Epithelial cell of proximal tubule (primary cell): ENCODE measurements at places on chromosomes 11 and 22.

DNA sequence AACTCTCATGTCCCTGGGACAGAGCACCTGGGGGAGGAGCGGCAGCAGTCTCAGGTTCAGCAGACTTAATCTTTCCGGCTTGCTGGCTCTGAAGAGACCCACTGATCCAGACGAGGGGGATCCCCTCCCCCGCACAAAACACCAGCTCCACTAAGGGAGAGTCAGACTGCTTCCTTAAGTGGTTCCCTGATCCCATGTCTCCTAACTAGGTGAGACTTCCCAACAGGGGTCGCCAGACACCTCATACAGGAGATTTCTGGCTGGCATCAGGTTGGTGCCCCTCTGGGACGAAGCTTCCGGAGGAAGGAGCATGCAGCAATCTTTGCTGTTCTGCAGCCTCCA lies 157.2 kb upstream of the TMEM45B start:
- DNase-seq, result no peak

- no peak for DNase-seq
These were observed 51.7 kb upstream of the LDLRAD3 start for GRCh38 chr11:35892166-35892565.

DNA sequence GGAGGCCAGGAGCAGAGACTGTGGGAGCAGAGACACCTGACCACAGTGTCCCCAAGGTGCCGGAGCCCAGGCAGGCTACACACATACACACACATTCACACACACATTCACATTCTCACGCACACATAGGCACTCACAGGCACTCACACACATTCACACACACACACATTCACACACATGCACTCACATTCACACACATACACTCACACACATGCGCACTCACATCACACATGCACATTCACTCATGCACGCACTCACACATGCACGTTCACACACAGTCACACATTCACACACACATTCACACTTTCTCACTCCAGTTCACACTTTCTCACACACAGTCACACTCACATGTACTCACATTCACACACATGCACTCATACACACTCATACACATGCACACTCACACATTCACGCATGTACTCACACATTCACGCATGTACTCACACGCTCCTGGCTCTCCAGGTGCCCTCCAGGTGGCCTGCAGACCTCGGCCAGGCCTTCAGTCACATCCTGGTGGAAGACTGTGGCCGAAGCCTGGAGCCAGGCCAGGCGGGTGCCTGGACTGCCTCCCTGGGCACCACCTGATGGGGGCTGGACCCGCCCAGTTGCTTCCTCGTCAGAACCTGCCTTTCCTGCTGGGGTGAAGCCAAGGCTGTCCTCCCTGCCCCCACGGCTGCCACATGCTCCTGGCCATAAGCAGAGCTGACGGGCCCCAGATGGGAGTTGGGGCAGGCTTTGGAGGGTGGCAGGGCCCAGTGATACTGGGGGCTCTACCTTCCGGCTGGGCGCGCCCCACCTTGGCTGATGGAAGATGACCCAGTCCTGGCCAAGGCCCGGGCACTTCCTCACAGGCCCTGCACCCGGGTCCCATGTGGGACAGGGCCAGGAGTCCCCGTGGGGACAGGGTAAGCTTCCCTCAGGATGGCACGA lies 89.5 kb downstream of the WNT7B start:
- no peak for DNase-seq

DNA sequence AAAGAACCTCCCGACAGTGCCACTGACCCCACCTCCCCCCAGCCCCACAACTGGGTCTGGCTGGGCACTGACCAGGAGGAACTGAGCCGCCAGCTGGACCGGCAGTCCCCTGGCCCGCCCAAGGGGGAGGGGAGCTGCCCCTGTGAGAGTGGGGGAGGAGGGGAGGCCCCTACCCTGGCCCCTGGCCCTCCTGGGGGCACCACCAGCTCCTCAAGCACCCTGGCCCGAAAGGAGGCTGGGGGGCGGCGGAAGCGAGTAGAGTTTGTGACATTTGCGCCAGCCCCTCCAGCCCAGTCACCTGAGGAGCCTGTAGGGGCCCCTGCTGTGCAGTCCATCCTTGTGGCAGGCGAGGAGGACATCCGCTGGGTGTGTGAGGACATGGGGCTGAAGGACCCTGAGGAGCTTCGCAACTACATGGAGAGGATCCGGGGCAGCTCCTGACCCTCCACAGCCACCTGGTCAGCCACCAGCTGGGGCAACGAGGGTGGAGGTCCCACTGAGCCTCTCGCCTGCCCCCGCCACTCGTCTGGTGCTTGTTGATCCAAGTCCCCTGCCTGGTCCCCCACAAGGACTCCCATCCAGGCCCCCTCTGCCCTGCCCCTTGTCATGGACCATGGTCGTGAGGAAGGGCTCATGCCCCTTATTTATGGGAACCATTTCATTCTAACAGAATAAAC lies 12.3 kb downstream of the TMEM132A start:
- no peak for DNase-seq

DNA sequence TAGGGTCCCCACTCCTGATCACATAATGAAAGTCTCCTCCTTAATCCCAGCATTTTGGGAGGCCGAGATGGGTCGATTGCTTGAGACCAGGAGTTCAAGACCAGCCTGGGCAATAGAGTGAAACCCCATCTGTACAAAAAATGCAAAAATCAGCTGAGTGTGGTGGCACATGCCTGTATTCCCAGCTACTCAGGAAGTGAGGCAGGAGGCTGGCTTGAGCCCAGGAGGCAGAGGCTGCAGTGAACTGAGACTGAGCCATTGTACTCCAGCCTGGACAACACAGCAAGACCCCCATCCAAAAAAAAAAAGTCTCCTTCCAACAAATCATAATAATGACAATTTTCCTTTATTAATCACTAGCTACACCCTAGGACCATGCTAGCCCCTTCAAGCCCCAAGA lies 15.1 kb downstream of the ZMAT5 start:
- no peak for DNase-seq

DNA sequence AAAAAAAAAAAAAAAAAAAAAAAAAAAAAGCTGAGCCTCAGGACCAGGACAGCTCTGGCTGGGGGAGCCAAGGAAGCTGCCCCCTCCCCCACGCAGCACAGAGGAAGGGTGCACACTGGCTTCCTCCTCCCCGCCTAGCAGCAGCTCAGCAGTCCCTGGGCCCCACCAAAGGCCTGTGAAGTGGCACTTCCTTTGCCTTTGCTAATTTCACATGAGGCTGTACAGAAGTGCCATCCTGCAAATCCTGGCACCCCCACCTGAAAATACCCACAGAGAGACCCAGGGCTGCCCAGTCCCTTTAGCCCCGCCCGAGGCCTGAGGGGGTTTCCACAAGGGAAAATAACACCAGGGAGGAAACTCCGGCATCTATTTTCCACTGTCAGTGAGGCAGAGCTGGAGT lies 3.9 kb downstream of the RHOG start:
- DNase-seq, result no peak

DNA sequence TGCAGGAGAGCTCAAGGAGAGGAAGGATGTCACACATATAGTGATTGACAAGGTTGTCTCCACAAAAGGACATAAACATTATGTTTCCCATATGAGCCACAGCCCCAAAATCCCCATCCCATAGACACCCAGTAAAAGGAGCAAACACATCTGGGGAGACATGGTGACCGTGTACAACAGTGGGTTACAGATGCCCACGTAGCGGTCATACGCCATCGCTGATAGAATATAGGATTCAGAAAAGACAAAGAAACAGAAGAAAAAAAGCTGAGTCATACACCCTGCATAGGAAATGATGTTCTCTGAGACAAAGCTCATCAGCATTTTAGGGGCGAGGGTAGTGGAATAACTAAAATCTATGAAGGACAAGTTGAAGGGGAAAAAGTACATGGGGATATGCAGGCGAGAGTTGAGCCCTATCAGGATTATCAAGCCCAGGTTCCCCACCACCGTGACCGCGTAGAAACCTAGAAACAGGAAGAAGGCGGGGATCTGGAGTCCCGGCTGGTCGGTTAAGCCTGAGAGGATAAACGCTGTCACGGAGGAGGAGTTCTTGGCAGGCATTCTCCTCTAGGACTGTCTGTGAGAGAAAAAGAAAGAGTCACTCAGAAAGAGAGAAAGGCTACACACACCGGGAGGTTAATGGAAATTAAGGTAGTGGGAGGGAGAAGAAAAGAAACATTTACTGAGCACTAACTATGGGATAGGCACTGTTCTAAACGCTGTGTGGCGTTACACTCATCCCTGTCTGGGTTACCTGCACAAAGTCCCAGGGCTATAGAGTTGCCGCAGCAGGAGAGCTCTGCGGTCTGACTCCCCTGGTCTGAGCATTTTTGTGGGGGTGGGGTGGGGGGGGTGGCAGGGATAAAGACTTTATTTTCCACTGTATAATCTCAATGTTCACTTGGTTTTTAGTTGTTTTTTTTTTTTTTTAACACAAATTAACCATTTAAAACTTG lies 36.1 kb upstream of the OR8B8 start:
- peak; percentile 57 for DNase-seq

DNA sequence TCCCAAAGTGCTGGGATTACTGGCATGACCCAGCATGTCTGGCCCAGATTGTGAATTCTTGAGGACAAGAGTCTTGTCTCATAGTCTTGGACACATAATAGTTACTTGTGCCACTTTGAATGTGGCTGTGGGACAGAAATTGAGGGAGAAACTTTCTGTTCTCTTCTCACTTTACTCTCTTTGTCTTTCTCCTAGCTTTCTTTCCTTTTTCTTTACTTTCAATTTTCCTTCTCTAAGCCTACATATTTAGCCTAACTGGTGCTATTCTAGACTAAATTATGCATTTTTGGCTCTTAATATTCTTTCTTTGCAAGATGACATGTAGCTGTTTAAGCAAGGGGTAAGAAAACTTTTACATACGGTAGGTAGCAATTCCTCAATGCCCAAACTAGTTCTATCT lies 33.2 kb downstream of the HORMAD2 start:
- no peak for DNase-seq

GRCh38 chr11:99098258-99098657 lies 77.5 kb downstream of the CNTN5 start:
- no peak for DNase-seq

DNA sequence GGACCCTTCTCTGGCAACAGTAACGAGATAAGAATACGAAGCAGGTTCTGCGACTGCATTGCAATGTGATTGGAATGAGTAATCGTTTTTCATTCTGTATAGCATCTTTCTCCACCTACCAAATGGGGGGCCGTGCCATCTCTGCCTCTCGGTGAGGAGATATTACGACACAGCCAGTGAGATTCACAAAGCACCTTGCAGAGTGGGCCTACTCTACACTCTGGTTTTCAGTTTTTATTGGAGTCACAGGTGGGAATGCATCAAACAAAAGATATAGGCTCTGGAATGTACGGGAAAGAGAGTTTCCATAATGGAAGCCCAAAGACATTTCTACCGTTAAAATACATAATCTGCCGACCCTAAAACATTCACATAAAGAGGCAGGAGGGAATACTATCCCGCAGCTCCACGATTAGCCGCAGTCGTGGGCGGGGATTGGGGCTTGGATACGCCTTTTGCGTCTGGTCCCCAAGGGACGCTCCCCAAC lies 423 bp upstream of the RTN3 start:
- no peak for DNase-seq

DNA sequence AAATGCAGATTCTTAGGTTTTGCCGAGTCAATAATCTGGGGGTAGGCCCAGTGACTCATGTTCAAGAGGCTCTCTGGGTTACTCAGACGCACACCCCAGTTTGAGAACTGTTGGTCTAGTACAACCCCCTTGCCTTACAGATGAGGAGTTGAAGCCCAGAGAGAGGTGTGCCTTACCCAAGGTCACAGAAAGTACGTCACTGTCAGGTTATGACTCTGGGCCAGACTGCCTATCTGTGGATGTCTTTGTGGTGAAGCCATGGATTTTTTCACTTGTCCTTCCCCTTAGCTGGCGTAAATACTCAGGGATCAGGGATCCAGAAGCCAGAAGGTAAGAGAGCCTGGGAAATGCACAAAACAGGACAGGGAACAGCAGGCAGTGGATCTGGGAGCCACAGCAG lies 25.2 kb upstream of the NECTIN1 start:
- DNase-seq, result no peak

GRCh38 chr11:65382804-65383368 lies 440 bp upstream of the SLC25A45 start:
- DNase-seq, result no peak

- no peak for DNase-seq
These were observed 1468.6 kb downstream of the BRD1 start for GRCh38 chr22:48358886-48359612.

- DNase-seq, result no peak
These were observed 3.6 kb downstream of the PLA2G6 start for GRCh38 chr22:38177926-38178604.

DNA sequence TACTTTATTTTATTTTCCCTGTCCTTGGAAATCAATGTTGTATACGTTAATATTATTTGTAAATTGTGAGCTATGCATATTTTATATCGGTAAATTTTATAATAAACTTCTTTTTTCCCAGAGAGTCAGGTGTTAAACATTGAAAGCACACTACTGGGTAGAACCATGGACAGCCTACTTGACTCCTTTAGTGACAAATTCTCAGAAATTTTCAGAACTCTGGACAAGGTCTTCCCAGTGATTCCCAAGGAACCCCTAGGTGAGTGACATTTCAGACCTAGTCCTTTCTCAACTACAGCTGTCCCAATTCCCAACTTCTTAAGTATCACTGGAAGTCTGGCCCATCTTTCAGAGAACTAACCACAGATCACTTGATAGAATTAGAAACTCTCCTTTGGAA lies 107.2 kb downstream of the RCN1 start:
- no peak for DNase-seq

DNA sequence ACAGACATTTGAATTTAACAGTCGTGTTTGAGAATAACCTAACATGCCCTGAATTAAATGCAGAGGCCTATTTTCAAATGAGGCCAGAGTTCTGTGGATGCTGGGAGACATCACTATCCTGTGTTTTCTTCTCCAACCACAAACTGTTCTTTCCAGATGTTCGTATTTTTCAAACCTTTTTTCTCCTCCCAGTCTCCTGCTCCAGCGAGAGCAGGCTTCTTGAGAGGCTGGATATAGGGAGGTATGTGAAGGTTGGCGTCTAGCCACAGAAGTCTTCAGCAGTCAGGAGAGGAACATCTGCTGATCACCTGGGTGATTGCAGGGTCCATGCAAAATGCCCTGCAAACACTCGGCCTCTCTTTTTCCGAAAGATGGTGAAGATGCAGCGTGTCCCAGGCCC lies 126.3 kb downstream of the C11orf91 start:
- DNase-seq, result no peak

GRCh38 chr11:46675288-46675851 lies 25.0 kb downstream of the ARHGAP1 start:
- DNase-seq, result peak; percentile 44

DNA sequence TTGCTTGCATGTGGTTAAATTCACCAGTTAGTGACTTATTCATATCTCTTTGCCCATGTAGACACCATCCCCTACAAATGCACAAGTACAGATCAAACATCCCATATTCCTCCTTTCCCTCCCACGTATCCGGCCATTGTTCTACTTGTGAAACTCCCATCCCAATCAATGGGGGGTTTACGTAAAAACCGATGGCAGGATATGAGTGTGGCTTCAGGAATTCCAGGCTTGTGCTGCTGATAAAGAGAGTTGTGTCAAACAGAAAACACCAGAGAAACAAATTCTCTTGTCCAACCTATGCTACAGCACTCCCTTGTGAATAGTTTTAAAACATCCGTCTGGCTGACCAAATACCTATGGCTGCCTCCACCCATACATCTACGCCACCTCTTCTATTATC lies 15.5 kb downstream of the FLI1 start:
- peak; percentile 3 for DNase-seq
